NCI-H2029 treated with DMSO at 0.1 percent for 48 hours (cell line): ENCODE measurements at places on chromosomes 16 and 17.

GRCh38 chr17:47837401-47838039 lies 3.6 kb downstream of the SCRN2 start:
- DNase-seq = no peak

DNA sequence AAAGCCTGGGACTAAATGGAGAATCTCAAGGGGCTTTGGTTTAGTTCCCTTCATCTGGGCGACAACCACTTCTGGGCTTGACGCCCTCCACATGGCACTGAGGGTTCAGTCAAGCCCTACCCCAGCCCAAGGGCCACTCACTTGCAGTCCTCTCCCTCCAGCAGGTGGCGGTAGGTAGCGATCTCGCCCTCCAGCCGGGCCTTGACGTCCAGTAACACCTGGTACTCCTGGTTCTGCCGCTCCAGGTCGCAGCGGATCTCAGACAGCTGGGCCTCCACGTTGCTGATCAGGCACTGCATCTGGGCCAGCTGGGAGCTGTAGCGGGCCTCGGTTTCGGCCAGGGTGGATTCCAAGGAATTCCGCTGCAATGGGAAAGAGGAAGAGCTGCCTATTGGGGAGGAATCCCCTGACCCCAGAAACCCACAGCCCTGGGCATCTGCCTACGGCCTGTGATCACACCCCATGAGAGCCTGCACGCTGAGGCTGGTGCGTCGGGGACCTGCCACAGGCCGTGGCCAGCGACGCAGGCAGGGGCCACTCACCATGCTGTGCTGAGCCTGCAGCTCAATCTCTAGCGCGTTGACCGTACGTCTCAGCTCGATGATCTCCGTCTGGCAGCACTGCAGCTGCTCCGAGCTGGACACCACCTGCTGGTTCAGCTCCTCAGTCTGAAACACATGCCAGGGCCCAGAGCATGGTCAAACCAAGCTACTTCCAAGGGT lies 2.7 kb downstream of the KRT36 start:
- no peak for DNase-seq

DNA sequence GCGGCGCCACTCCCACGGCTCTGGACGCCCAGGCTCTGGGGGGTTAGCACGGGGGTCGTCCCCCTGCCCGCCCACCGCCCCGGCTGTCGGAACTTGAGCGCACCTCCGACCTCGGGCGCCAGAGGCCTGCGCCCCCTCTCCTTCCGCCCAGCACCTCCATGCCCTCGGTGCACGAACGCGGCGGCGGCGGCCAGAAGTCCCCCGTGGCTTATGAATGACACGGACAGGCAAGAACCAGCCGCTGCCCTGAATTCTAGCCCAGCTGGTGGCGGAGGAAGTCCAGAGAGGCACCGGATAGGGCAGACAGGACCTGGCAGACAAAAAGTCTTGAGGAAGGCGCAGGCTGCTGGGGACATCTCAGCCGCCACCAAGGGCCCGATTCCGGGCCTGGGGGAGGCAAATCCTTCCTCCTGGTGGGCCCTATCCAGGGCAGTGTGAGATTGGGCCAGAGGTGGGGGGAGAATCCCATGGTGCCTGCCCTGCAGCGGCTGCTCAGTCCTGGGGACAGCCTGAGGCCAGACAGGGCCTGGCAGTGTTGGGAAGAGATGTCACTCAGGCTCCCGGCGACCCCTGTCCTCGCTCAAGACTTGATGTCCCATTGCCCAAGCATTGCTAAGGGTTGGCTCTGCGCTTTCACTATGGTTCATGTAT lies 897 bp upstream of the CYGB start:
- no peak for DNase-seq

GRCh38 chr17:64546716-64547115 lies 39.9 kb downstream of the CEP95 start:
- DNase-seq = no peak

DNA sequence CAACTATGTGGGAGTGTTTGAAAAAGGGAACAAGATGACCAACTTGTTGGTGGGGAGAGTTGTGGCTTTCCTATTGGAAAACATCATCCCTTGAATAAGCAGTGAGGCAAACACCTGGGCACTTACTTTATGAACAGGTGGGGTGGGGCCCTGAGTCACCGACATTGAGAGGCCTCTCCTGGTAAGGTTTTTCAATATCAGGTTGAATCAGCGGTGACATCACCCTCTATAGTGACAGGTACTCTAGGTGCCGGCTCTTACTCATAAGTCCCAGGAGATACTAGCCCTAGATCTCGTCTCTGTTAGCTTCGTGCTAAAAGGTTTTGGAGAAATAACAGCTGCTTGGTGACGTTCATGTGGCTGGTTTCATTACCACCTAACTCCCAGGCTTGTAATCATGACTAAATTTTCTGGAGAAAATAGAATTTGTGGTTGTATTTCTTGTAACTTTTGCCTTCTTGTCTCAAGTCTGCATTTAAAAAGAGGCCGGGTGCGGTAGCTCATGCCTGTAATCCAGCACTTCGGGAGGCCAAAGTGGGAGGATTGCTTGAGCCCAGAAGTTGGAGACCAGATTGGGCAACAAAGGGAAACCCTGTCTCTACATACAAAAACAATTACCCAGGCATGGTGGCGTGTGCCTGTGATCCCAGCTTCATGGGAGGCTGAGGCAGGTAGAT lies 19.3 kb downstream of the CDH1 start:
- DNase-seq = peak; percentile 85

GRCh38 chr17:41013606-41014005 lies 4.7 kb upstream of the KRTAP3-1 start:
- no peak for DNase-seq

- DNase-seq = peak; percentile 72
These were observed 21.1 kb upstream of the SPATA32 start for GRCh38 chr17:45282683-45283644.

DNA sequence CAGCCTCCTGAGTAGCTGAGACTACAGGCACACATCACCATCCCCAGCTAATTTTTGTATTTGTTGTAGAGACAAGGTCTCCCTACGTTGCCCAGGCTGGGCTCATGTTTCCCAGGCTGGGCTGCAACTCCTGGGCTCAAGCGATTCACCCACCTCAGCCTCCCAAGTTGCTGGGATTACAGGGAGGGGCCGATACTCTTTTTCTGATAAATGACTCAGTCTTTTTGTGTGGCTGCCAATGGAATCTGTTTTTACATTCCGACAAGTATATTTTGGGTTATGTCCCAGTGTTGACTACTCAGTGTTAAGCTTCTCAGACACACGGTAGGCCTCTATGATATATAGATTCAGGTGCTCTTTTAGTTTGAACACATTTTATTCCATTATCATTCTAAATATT lies 58.1 kb downstream of the SLFN11 start:
- DNase-seq = no peak

DNA sequence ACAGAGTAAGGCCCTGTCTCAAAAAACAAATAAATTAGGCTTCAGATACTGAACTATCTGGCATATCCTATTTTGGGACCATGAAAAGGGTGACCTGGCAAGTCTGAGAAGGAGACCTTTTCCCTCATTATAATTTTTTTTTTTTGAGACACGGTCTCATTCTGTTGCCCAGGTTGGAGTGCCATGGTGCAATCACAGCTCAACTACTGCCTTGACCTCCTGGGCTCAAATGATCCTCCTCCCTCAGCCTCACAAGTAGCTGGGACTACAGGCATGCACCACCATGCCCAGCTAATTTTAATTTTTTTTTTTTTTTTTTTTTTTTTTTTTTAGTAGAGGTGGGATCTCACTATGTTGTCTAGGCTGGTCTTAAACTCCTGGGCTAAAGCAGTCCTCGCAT lies 37.3 kb downstream of the PLCG2 start:
- DNase-seq = no peak

DNA sequence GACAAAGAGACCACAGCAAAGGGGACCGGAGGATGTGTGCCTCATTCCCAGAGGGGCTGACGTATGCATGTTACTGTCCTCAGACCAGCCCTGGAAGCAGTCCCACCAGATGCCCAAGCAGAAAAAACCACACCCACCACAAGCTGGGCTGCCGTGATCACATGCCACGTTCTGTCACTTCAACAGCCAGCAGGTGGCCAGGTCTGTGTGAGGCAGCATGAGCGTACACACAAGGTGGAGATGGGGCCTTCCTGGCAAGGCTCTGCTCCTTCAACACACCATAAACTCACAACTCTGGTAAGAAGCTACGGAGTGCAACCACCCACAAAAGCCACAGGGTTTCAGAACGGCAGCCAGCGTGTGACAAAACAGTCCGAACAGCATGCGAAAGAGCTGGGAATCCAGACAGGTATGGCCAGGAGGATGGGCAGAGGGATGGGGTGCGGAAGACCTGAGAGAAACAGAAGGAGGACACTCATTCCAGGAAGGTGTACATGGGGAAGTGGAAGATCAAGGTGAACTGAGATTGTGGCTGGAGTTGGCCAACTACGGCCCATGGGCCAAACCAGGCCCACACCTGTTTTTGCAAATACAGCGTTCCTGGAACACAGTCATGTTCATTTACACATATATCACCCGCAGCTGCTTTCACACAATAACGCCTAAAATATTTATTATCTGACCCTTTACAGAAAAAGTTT lies 27.9 kb downstream of the MBTPS1 start:
- no peak for DNase-seq
